ENCODE measurements at places on chromosomes 3 and 15.

GRCh38 chr15:78422571-78423340 lies 15.3 kb upstream of the IREB2 start:
- peak; percentile 69 for DNase-seq

DNA sequence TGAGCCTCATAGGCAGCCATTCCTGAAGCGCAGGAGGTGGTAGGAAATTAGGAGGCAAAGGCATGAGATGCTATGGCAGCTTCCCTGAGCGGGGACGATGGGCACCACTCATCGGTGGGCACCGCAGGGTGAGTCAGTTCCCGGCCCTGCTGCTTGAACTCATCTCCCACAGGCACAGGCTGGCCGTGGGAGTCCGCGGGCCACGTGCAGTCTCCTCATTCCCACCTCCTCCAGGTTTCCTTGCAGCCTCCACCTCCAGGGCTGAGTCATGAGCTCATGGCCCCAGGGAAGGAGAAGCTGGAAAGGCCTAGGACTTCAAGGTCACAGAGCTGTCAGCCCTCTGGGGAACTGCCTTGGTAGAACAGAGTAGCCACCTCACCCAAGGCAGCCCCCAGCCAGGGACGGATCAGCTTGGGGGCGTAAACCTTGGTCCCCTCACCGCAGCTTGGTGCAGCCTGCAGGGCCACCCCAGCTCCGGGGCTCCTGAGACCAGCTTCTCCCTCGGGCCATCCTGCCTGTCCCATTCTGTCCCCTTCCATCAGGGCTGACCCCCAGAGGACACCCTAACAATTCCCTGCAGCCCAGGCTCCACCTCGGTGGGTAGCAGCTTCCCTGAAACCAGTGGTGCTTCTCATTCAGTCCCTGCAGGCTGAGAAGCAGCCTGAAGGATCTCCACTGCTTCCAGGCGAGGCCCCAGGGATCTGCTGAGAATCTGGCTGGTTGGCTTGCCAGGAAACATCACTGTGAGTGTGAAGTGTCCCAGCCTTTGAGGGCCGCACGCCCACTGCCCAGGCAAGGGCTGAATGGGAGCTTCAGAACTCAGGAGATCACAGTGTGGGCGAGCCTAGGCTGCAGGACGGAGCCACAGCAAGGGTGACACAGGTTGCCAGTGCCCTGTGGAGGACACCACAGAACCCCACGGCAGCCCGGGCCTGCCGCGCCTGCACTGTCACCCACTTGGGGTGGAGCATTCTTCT lies 150.7 kb upstream of the MEF2A start:
- DNase-seq = no peak

GRCh38 chr3:104080088-104080626 lies 1286.6 kb upstream of the ALCAM start:
- no peak for DNase-seq

DNA sequence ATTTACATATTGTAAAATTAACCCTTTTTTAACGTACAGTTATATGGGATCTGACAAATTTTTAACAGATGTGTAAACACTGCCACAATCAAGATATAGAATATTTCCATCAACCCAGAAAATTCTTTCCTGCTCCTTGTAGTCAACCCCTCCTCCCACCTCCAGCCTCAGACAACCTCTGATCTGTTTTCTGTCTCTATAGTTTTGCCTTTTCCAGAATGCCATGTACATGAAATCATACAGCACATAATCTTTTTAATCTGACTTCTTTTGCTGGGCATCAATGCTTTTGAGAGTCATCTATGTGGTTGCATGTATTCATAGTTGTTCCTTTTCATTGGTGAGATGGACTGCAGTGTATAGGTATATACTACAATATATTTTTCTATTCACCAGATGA lies 153.0 kb downstream of the SMAD6 start:
- DNase-seq = no peak
